ENCODE measurements at places on chromosomes 6 and 20.

DNA sequence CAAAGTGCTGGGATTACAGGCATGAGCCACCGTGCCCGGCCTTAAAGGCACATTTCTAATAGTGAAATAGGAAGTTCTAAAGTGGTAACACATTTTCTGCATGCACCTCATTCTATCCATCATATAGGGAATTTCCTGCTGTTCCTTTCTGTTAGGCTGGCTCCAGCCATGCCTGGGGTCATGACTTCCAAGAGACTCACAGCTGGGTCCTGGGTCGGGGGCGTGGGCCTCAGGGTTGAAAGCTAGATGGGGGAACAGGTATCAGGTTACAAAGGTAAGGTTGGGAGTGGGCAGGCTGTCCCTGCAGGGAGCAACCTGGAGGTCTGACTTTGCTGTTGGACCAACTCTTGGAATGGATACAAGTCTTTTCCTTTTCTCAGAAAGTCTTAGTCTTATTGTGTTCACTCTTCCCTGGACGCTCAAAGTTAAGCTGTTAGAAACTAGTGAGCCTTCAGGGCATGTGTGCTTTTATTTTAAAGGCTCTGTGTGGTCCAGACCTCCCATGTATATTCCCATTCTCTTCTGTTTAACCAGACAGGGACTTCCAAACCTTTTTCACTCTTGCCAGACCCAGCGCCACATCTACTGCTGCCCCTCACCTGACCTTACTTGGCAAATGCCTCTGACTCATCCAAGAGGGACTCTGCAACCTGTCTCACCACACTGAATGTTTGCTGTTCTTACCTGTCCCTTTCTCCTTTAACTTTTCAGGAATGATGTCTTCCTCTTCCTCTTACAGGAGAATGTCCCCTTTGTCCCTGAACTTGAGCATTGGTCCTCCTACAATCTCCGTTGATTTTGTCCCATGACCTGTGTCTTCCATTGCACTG, 64.4 kb downstream of the TMEM170B start:
- no peak for DNase-seq

DNA sequence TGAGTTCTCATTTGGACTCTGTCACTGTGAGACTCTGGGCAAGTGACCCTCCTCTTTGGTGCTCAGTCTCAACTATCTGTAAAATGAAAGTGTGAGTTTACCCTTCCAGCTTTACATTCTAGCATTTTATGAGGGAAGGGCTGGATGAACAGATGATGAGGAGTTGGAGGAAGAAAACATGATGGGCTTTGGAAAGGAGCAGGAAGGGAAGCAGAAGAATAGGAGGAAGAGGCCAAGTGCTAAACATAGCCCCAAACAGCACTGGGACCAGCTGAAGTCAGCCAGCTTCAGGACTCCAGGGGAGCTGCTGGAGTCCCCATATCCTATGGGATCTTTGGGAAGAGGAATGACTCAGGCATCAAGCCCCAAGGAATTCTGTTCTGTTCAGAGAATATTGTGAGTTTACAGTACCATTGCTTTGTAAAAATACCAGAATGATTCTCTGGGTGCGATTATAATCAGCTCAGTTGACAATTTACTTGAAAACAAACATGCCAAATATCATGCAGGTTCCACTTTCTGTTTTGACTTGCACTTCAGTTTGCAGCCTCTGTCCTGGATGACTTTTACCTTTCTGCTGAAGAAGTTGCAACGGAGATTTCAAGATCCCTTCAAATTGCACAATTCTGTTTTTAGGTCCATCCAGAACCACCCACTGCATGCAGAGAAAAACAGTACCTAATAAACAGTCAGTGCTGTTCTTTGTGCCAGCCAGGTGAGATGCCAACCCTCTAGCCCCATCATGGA, 3.2 kb downstream of the CD40 start:
- no peak for DNase-seq

GRCh38 chr6:24997905-24998304, 62.1 kb upstream of the RIPOR2 start:
- no peak for DNase-seq

GRCh38 chr6:36915599-36915998, 29.8 kb downstream of the C6orf89 start:
- DNase-seq = no peak

DNA sequence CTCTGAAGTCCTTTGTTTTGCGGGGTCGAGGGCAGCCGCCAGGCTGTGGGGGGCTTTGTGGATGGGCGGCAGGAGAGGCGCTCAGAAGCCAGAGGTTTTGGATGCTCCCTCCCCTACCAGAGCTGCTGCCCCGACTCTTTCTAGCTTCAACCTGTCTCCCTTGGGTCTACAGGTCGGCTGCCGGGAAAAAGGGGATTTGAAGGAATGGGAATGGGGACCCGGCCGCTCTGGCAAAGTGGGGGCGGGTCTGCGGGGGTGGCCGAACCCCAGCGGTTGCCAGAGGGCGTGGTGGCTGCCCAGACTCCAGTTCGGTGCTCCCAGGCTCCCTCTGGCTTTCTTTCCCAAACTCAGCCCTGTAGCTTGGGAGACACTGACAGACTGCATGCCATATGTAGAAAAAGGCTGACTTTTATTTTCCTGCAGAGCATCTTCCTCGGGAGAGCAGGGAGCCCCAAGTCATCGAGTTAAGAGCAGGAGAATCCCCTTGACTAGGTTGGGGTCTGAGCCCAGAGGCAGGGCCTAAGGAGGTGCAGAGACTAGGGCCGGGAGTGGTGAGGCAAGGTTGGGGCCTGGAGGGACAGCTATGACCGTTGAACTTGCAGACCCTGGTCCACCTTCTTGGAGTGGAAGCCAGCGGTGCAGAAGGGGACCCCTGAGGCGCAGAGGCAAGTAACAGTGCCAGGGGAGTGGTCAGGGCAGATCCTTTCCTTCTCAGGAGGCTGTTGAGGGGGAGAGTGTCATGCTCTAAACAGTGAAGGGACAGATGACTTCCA, 1.4 kb upstream of the PPP1R18 start:
- DNase-seq = no peak

- no peak for DNase-seq
These were observed 177.4 kb upstream of the RREB1 start for GRCh38 chr6:6930223-6930880.

DNA sequence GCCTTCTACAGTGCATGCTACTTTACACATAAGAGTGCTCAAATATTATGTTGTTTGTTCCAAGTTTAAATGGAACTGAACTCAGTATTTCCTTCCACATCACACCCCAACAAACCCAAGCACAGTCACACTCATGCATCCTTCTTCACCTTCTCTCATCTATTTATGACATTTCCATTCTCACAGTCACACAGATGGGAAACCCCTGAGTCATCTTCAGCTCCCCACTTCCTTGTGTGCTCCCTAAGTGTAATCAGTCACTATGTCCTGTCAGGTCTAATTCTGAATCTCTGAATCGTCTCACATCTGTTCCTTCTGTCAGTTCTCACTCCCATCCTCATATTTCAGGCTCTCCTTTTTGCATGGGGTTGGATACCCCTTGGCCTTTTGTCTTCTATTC, 96.0 kb downstream of the RIMS1 start:
- no peak for DNase-seq

GRCh38 chr6:17845598-17845997, 138.9 kb upstream of the NUP153 start:
- DNase-seq = no peak

GRCh38 chr6:85078058-85078457, 313.7 kb upstream of the TBX18 start:
- peak; percentile 39 for DNase-seq

GRCh38 chr20:36967636-36968035, 16.1 kb upstream of the SAMHD1 start:
- DNase-seq = no peak

- DNase-seq = no peak
These were observed 36.4 kb upstream of the SLC35F1 start for GRCh38 chr6:117870486-117871242.

- DNase-seq = no peak
These were observed 88.1 kb downstream of the ATXN1 start for GRCh38 chr6:16673011-16673797.

- DNase-seq = no peak
These were observed 201.6 kb upstream of the SNX9 start for GRCh38 chr6:157621406-157621805.

GRCh38 chr6:137983269-137983668, 116.2 kb downstream of the TNFAIP3 start:
- DNase-seq = no peak

DNA sequence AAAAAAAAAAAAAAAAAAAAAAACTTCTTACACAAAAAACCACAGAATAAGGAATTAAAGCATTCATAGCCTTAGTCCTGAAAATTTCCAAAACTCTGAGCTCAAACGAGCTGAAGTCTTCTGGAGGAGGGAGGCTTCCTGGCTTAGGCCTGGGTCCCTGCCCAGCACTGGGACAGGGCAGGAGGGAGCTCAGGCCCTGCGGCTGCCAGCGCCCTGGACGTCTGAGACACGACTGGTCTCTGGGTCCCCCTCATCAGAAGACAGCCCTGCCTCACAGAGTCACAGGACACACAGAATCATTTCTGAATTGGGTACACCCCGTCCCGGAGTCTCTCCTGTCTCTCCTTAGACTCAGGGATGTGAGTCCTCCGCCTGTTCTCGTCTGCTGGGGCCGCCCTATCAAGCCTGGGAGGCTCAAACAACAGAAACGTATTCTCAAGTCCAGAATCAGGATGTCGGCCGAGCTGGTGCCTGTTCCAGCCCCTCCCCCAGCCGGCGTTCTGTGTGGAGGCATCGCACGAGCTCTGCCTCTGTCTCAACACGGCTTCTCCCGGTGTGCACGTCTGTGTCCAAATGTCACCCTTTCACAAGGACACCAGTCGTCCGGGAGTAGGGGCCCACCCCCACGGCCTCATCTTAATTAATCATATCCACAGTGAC, 39.4 kb downstream of the ZBTB46 start:
- no peak for DNase-seq

- no peak for DNase-seq
These were observed 2.8 kb upstream of the CSTL1 start for GRCh38 chr20:23436681-23437080.

GRCh38 chr20:58718121-58718563, 25.5 kb downstream of the NPEPL1 start:
- no peak for DNase-seq

Measured in AG04450 (cell line).